ENCODE measurements at places on chromosomes 12 and 14.

DNA sequence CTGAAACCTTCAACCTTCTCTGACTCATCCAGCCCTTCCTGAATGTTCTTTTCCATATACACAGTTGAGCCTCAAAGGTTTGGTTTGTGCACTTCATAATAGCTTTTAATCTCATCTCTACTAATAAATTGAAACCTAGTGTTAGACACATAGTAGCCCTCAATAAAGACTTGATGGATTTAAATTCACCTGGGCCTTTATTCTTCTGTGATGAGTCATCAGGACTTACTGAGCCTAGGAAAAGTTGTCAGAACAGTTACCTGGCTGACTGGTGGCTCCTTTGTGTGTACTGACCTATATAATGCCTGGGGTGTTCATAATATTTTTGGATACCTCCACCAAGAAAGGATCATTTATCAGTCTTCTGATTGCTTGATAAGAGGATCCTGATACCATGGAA lies 86.4 kb upstream of the NTF3 start:
- DNase-seq, result no peak

DNA sequence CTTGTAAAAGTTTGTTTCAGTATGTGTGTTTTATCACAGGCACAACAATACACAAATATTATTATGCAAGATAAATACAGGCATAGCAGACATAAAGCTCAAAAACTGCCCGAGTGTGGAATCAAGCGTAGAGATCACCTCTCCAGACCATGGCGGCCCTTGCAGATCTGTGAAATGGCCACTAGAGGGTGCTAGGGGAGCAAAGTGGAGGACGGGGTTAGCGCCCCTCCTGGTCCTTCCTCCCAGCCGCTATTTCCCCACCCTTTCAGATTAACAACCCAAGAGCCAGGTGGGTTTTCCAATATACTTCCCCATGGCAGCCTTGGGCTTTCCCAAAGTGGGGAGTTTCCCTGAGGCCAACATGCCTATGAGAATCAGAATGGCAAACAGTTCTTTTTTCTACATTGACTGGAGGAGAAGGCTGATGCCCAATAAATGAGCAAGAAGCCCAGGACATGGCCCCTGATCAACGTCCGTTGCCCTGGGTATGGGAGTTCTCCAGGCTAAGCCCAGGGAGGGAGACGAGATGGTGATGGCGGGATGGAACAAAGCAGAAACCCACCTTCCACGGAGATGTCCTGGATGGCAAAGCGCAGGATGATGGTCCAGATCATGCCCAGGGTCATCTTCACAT lies 67.4 kb downstream of the ACTN1 start:
- peak; percentile 50 for DNase-seq

DNA sequence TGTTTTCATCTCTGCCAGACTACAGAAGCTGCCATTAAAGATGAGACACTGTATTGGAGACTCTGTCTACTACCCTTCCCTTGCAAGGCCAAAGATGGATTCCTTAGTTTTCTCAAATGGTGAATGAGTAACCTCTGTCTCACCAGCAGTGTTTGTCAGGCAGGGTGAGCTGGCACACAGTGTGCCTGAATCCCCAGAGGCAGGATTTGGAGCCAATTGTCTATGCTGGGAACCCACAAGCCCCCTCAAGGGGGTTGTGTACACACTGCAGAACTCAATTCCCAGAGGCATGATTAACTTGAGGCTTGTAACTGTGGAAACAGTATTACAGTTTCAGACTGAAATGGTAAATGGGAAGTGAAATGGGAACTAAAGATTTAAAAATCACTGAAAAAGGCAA lies 136.8 kb upstream of the PTPRB start:
- DNase-seq, result no peak

DNA sequence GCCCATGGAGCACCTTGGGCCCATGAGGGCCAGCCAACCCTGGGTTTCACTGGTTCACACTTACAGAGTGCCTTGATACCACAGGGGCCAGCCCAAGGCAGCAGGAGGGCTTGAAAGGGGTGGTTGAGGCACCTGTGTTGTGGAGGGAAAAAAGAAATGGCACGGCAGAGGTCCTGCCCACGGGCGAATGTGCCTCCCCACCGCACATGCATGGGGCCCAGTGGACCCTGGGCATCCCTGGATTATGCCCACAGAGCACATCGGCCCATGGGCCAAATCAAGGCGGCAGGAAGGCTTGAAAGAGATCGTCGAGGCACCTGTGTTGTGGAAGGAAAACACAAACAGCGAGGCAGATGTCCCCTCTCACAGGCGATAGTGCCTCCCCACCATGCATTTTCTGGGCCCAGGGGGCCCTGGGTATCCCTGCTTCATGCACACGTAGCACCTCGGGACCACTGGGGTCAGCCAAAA lies 378.1 kb downstream of the ALG10 start:
- DNase-seq, result peak; percentile 6

DNA sequence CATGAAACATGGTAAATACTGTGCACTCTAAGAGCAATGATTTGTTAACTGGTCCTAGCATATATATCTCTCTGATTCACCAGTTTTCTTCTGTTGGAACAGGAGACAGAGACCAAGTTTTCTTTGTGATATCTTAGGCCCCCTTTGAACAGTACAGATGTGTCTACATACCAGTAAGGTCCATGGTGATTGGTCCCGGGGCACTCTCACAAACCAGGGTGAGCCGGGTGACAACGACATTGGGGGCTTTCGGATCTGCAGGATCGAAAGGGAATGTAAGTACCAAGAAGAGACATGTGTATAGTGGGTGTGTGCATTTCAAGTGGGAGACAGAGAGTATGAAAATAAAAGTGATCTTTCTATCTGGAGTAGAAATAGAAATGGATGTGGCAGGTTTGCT lies 11.3 kb upstream of the ERP27 start:
- no peak for DNase-seq
